Left renal cortex interstitium (tissue), 4 donors: ENCODE measurements at places on chromosomes 6 and 20.
A peak's percentile ranks its signal among the peaks of the same experiment; 100 is the strongest.

DNA sequence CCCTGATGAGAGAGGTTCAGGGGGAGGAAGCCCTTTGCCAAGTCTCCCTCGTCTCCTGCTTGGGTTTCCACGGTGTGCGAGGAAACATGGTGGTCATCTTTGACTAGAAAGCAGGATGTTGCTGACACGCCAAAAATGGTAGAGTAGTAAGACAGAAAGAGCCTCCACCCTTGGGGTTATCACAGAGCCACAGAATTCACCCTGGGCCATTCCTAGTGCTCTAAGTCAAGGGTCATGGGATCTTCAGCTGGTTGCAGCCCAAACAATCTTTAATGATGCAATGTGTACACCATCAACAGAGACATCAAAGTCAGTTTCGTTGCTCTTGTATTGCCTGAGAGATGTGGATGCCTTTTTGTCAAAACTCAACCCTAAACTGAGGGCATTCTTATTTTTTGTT lies 201.9 kb downstream of the LY86 start:
- no peak for DNase-seq

- DNase-seq: peak; percentile 74
Observed at GRCh38 chr6:117449549-117450439, 24.1 kb upstream of the ROS1 start.

GRCh38 chr6:36197739-36198221 lies 1.2 kb downstream of the BRPF3 start:
- DNase-seq: no peak

- DNase-seq: no peak
Observed at GRCh38 chr20:3382836-3383235, 24.6 kb downstream of the DNAAF9 start.

DNA sequence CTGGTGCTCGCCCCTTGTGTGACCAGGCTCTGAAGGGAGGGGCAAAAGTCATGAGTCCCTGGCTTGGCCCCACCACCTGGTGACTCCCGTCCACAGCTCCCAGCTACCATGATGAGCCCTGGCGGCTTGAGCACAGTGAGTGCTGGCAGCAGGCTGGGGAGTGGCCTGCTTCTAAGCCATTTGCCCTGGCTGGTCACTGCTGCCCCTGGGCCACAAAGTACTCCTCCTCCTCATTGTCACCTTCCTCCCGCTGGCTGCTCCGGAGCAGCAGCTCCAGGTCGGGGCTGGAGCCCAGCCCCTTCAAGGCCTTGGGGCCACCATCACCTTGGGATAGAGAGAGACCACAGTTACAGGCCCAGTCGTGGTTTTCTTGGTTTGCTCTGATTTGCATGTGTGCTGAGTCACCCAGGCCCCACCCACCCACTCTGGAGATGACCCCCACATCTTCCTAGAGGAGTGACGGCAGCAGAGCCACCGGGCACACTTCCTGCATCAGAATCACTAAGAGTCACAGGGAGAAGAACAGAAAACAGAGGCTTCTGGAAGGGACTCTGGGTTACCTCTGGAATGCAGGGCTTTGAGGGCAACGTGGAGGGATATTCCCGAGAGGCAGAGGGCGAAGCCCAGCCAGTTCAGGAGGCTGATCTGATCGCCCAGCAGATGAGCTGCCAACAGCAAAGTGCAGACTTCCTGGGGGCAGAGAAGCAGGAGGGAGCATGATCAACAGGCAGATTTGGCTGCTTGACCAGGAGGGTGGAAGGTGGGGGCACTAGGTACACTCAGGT lies 42.1 kb upstream of the CDH22 start:
- DNase-seq: no peak

GRCh38 chr20:12014276-12014675 lies 96.6 kb downstream of the BTBD3 start:
- DNase-seq: no peak

- DNase-seq: no peak
Observed at GRCh38 chr6:79307321-79308036, 73.0 kb upstream of the HMGN3 start.
